ENCODE measurements at places on chromosomes 5 and 9. TPM values are rescaled to one million over a fixed set of nuclear protein-coding genes. Genes with fewer than 3 reads are reported as not detected.

- no peak overlapping the region for H3K4me3 ChIP-seq
- H3K4me1 ChIP-seq = no peaks in the 10 kb centered on the region
These were observed 15.9 kb downstream of the CYSTM1 start for GRCh38 chr5:140190872-140191218.

GRCh38 chr9:73154722-73155121, 3.1 kb downstream of the ANXA1 start:
- DNase-seq = no peak
- peak overlapping the region; percentile 46 for H3K4me3 ChIP-seq
- H3K27ac ChIP-seq = peak overlapping the region; percentile 91
- H3K27me3 ChIP-seq = no peaks in the 10 kb centered on the region

DNA sequence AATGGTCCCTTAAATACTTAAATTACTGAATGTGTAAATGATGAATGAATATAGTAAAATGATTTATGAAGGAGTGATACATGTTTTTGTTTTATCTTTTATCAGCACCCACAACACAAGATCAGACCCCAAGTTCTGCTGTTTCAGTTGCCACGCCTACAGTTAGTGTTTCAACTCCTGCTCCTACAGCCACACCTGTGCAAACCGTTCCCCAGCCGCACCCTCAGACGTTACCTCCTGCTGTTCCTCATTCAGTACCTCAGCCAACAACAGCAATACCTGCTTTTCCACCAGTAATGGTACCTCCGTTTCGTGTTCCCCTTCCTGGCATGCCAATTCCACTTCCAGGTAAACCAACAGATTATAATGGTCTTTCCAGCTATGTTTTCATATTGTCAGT, 16.3 kb downstream of the TCERG1 start:
- H3K27me3 ChIP-seq = no peaks in the 10 kb centered on the region
- DNase-seq = no peak
- H3K27ac ChIP-seq = no peak overlapping the region
- H3K36me3 ChIP-seq = peaks cover 38% of the 10 kb centered on the region

GRCh38 chr5:36743891-36744772, 132.4 kb upstream of the NIPBL start:
- no peaks in the 10 kb centered on the region for H3K27me3 ChIP-seq
- peak overlapping the region; percentile 57 for H3K27ac ChIP-seq
- peak overlapping the region; percentile 65 for H3K4me3 ChIP-seq

CORO2A gene
- total RNA-seq = 17.4 TPM

DNA sequence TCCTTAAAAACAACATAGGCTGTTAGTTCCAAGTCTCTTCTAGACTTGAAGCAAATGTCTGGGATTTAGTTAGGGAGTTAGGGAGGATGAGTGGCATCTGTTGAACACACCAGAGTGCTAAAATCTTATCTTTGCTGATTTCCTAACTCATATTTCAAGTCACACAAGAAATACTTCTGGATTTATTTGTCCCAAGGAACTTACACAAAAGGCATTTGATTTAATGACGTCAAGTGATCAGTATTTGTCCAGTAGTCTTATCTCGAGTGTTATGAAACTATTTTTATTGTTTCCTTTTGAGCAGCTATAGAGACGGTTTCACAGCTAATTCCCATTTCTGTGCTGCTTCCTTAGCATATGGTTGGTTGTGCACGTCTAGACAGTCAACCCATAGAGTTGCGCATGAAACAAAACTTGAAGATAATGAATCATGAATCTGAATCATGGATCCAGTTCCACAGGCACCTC, 140.5 kb upstream of the TUT7 start:
- no peak overlapping the region for H3K27ac ChIP-seq
- H3K36me3 ChIP-seq = no peaks in the 10 kb centered on the region
- no peaks in the 10 kb centered on the region for H3K27me3 ChIP-seq
- no peak overlapping the region for H3K4me3 ChIP-seq
- H3K4me1 ChIP-seq = peaks cover 8% of the 10 kb centered on the region
- no peak for DNase-seq

- H3K4me1 ChIP-seq = peaks cover 7% of the 10 kb centered on the region
- H3K4me3 ChIP-seq = no peak overlapping the region
- H3K36me3 ChIP-seq = no peaks in the 10 kb centered on the region
- DNase-seq = no peak
- no peaks in the 10 kb centered on the region for H3K27me3 ChIP-seq
These were observed 4.4 kb downstream of the IL9 start for GRCh38 chr5:135891268-135891667.

- H3K4me3 ChIP-seq = no peak overlapping the region
- peaks cover 58% of the 10 kb centered on the region for H3K4me1 ChIP-seq
- H3K27me3 ChIP-seq = no peaks in the 10 kb centered on the region
- H3K36me3 ChIP-seq = peaks cover 31% of the 10 kb centered on the region
- no peak overlapping the region for H3K27ac ChIP-seq
- DNase-seq = no peak
These were observed 6.6 kb downstream of the PLK2 start for GRCh38 chr5:58453306-58453705.

NDST1 gene
- total RNA-seq = 73.9 TPM

DNA sequence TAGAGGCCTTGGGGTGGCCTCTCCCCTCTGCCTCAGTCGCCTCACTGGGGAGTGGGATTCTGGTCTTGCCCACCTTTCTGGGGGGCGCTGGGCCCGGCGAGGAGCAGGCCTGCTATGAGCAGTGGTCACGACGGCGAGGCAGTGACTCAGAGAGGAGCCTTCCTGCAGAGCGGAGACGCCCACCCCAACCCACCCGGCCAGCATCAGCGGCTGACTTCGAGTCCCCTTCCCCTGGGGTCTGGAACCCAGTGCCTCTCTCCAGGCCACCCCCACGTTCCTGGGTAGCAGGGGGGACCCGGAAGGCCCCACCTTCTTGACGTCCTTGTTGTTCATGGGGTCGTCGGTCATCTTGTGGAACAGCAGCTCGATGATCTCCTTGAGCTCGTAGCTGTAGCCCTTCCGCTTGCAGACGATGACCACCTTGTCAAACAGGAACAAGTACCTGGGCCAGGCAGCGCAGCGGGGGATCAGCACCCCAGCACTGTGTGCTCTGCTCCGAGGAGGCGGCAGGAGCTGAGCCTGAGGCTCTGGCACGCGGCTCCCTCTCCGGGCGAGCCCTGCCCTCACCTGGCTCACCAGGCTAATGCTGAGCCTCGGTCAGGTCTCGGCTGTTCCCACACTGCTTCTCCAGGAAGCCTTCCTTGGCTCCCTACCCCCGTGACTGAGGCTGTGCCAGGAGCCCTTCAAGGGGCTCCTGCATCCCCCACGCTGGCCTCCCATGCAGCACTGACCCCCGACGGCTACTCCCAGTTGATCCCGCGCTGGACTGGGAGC, 50.1 kb upstream of the SARDH start:
- H3K27me3 ChIP-seq = no peaks in the 10 kb centered on the region
- DNase-seq = no peak
- H3K27ac ChIP-seq = no peak overlapping the region
- peaks cover 3% of the 10 kb centered on the region for H3K36me3 ChIP-seq
- no peak overlapping the region for H3K4me3 ChIP-seq

- no peak for DNase-seq
- H3K4me3 ChIP-seq = no peak overlapping the region
- peaks cover 6% of the 10 kb centered on the region for H3K36me3 ChIP-seq
- peaks cover 4% of the 10 kb centered on the region for H3K4me1 ChIP-seq
- H3K27ac ChIP-seq = no peak overlapping the region
These were observed 225.1 kb upstream of the TBCA start for GRCh38 chr5:78001197-78001596.

GRCh38 chr5:135139381-135140134, 105.5 kb upstream of the PITX1 start:
- peak overlapping the region; percentile 69 for H3K27ac ChIP-seq
- DNase-seq = no peak
- no peak overlapping the region for H3K4me3 ChIP-seq

Data from vagina (tissue), 2 donors.